ENCODE measurements at places on chromosomes 12 and 14.

GRCh38 chr12:107864235-107864634 lies 89.7 kb downstream of the ASCL4 start:
- no peak for DNase-seq

GRCh38 chr12:50734409-50735263 lies 29.3 kb upstream of the ATF1 start:
- DNase-seq, result peak; percentile 13

DNA sequence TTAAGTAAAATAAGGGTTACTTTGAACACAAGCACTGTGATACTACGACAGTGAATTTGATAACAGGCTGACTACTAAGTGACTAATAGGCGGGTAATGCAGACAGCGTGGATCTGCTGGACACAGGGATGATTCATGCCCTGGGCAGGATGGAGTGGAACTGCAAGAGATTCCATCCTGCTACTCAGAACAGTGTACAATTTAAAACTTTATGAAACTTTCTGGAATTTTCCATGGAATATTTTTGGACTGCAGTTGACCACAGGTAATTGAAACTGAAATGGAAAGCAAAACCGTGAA lies 46.0 kb downstream of the YEATS4 start:
- DNase-seq, result no peak

DNA sequence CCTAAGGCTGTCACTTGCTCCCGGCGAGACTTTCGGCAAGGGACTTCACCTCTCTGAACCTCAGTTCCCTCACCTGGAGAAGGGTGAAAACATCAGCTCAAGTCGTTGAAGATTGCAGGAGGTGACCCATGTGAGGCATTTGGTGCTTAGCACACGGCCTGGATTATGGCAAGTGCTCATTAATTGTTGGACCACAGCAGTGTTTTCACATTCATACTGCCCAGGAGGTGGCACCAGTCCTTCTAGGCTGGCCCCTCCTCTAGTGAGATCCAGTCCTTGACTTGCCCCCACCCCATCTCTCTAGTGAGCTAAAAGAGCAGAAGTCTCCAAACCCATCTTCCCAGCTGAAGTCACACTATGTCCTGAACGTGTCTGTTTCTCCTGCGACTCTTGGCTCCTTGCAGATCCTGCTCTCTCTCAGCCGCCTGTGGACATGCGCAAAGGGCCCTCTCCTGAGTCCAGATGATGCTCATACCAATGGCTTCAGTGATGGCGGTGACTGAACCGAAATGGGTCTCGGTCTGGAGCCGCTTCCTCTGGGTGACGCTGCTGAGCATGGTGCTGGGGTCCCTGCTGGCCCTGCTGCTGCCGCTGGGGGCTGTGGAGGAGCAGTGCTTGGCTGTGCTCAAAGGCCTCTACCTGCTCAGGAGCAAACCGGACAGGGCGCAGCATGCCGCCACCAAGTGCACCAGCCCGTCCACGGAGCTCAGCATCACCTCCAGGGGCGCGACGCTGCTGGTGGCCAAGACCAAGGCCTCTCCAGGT lies 1.6 kb downstream of the FICD start:
- DNase-seq, result no peak
